ENCODE measurements at places on chromosomes 7 and 10. TPM values are rescaled to one million over a fixed set of nuclear protein-coding genes. Genes with fewer than 3 reads are reported as not detected.

DNA sequence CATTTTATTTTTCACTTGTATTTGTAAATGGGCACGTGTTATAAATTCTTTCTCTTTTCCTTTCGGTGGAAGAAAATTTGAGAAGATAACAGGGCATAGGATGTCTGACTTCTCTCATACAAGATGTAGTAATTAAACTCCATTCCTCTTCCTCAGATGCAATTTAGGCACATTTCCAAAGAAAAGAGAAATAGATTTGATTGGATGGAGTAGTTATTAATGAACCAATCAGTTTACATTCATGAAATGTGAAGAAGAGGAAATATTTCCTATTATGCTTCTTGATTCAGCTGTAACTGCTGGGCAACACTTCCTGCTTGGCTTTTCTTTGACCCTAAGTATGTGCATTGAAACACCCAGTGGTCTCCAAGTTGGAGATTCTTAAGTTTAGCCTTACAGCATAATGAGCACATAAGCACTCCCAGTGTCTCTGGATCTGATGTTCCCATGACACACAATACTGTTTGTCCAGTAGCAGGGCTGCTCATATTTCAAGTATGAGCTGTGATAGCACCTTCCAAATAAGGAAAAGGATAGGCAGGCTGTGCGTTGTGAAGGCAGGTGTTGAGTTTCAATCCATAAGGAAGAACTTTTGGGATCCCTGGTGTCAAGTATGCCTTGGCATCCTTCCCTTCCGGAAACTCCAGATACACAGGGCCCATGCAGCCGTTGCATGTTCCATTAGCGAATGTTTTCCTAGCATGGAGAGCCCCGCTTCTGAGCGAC lies 33.4 kb upstream of the COBL start:
- no peak for DNase-seq

INSIG1 gene
- 42.6 TPM for total RNA-seq

TBRG4 gene
- 46.4 TPM for total RNA-seq

NRCAM gene
- total RNA-seq: 194 TPM

GRCh38 chr7:20786421-20786778 lies 286 bp downstream of the SP8 start:
- DNase-seq: no peak

DNA sequence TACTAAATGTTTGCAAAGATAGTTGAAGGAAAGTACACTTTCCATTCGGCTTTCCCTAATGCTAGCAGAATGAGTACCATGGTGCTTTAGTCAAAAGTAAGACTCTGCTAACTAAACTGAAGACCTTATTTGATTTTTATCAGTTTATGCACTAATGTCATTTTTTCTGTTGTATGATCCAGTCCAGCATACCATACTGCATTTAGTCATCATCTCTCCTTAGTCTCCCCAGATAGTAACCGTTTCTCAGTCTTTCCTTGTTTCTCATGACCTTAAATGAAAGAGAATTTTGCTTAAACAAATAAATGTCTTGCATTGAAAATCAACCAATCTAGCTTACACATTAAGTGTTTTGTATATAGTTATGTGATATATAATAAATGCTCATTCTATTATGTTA lies 529.5 kb upstream of the SEMA3D start:
- DNase-seq: no peak
